CD4-positive, alpha-beta T cell treated with Interleukin-17A for 4 hours (primary cell): ENCODE measurements at places on chromosomes 3 and 15.

GRCh38 chr3:107465064-107465631 lies 57.6 kb upstream of the BBX start:
- no peak for DNase-seq

- no peak for DNase-seq
These were observed 404.6 kb upstream of the C2CD4B start for GRCh38 chr15:62569460-62570404.

GRCh38 chr3:170344971-170345370 lies 12.5 kb upstream of the SKIL start:
- DNase-seq = no peak

GRCh38 chr3:68123231-68123630 lies 468.8 kb upstream of the SUCLG2 start:
- no peak for DNase-seq

DNA sequence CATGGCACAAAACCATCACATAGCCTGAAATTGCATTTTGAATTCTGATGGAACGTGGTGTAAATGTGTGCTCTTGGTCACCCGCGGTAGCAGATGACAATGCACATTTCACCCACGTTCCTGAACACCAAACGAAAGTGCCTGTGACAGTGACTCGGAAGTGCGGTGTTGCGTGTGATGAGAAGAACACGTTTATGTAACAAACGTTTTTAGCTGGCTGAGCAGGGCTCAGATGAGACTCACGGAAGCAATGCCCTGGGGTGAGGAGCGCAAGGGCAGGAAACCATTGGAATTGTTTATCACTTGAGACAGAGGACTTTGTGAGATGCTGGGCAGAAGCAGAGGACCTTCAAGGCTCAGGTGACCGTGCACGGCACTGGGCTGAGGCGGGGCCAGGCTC lies 449.2 kb upstream of the CFAP20DC start:
- DNase-seq = no peak

GRCh38 chr3:149879872-149880271 lies 66.9 kb downstream of the RNF13 start:
- peak; percentile 28 for DNase-seq

DNA sequence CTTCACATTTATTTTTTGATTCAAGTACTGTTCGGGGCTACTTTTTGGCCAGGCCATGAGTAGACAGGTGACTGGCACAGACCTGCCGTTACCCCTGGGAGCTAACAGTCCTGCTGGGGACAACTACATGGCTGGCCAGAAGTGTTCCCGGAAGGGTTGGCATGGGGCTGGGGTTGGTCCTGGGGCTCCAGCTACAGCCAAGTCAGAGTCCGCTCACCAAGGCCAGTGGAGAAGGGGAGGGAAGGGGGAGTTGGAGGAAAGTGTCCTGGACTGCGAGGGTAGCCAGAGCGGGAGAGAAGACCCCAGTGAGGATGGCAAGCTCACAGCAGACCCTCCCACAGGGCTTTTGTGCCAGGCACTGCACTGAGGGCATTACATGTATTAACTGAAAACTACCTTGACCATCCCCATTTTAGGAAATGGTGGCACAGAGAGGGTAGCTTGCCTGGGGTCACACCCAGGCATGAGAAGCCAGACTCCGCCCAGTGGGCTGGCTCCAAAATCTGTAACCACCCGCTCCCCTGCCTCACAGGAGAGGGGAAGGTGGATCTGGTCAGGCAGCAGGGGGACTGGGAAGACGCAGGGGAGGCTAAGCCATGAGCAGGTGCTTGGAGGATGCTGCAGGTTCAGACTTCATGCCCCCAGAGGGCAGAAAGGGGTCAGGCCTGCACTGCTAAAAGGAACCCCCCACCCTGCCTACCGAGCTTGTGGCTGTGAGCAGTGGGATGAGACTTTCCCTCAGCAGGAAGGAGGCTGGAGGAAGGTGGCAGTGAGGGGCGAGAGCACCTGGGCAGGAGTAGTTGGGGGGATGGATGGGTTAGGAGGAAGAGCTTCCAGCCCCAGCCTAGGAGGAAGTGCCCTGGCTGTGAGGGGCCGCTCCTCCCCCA lies 38.3 kb upstream of the ESYT3 start:
- no peak for DNase-seq

- DNase-seq = no peak
These were observed 30.5 kb downstream of the HERC1 start for GRCh38 chr15:63803106-63803886.

DNA sequence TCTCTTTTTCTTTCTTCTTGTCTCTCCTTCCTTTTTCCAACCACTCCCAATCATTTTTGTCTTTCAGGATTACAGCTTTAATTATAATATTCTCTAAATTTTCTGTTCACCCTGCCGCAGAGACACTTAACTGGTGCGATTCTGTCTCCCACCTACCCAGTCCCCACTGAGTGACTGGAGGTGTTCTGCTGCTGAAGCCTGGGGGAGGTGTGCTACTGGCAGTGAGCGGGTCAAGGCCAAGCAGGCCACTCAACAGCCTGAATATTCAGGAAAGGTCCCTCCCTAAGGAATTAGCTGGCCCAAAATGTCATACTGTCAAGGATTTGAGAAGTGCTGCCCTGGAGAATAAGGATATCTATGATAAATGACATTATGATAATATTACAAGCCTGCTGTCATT lies 126.5 kb downstream of the GABRG3 start:
- no peak for DNase-seq

GRCh38 chr3:27479806-27480543 lies 4.2 kb downstream of the SLC4A7 start:
- DNase-seq = no peak
